A172 (cell line): ENCODE measurements at places on chromosomes 1 and 21. TPM values are rescaled to one million over a fixed set of nuclear protein-coding genes. Genes with fewer than 3 reads are reported as not detected.

Gene LMX1A
- not detected in 2 replicates for total RNA-seq

Gene OXCT2
- total RNA-seq = not detected in 2 replicates

Gene NADK
- total RNA-seq = 28.4 and 31.5 TPM in 2 replicates

Gene UMODL1
- not detected in 2 replicates for total RNA-seq

Gene FMO3
- total RNA-seq = 0.57 and 1.1 TPM in 2 replicates

Gene OLIG2
- 1.4 and 3.9 TPM in 2 replicates for total RNA-seq

Gene NPL
- total RNA-seq = 1.9 and 3.8 TPM in 2 replicates

Gene C1orf94
- not detected in 2 replicates for total RNA-seq

Gene SPRR1B
- not detected in 2 replicates for total RNA-seq

Gene PYGO2
- 27.1 and 27.5 TPM in 2 replicates for total RNA-seq

Gene ASPM
- total RNA-seq = 77.6 and 80.0 TPM in 2 replicates

GRCh38 chr1:205531191-205532025, 26.9 kb downstream of the CDK18 start:
- no peak for DNase-seq

DNA sequence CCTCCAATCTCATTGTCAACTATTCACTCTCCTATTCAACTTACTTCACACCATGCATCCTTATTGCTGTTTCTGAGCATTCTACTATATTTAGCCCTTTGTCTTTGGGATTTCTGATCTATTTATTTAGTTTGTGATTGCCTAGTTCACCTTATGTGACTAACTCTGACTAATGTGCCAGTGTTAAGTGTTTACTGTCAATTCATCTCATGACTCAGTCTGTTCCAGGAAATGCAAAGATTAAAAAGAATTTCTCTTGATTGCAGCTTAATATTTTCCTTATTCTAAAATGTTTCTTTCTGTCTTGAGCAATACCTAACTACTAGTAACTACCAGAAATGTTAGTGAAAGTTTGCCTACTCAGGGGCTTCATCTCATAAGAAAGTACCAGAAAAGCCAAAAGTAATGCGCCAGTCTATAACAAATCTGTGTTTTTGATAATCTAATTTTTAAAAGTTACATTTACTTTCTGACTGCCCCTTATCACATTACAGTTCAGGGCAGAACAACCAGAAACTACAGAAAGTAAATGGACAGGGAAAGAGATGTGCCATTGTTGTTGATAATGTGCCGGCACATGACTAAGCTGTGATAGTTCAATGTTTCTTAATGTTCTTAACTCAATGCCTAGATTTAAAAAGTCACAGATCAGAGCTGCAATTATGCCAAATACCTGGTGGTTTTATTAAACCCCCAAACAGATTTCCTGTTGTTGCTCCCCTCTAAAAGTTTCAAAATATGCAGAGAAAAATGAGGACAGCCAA, 556.5 kb downstream of the PTBP2 start:
- peak; percentile 73 for DNase-seq

GRCh38 chr1:181140398-181140797, 51.9 kb downstream of the IER5 start:
- no peak for DNase-seq

- DNase-seq = no peak
Observed at GRCh38 chr1:28087614-28088167, 719 bp downstream of the EYA3 start.

DNA sequence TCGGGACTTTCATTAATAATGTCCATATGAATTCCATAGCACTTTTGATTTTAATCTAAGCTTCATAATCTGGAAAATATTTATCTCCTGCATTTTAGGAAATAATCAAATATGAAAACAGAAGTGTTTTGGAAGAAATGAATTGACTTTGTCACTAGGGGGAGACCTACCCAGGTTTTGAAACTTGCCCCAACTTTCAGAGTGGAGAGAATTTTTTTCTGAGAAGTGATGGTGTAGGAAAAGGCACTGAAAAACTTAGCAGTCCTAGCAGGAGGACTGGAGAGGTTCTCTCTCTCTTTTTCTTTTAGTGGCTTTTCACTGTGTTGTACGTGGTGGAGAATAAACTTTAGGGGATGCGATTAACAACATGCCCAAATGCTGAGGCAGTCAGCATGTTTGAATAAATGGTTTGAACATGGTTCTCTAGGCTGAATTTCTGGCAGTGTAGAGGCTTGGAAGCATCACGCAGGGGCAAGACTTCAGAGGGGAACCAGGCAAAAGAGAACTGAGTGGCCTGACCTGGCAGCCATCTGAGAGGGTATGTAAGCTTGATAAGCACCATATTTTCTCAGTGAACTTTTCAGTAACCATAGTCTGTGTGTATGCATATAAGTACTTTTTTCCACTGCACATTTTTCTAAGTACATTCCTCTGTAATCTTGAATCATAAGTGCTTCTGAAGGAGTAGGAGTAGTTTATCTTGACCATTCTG, 68.3 kb upstream of the NEK7 start:
- peak; percentile 74 for DNase-seq

DNA sequence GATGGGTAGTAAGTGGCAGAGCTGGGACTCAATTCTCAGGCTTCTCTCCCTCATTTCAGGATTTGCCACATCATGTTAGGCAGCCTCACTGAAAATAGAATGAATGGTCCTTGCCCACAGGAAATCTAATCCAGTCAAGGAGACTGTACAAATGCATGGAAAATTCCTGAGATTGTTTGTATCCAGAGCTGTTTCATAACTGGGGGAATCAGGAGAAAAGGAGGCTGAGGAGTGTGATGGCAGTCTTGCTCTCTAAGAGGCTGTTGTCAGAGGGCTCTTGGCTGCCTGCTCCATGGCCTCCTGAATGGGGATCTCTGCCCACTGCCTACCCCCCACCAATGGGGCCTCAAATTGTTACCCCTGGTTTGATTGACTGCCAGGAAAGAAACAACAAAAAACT, 141.9 kb upstream of the TNR start:
- DNase-seq = no peak

DNA sequence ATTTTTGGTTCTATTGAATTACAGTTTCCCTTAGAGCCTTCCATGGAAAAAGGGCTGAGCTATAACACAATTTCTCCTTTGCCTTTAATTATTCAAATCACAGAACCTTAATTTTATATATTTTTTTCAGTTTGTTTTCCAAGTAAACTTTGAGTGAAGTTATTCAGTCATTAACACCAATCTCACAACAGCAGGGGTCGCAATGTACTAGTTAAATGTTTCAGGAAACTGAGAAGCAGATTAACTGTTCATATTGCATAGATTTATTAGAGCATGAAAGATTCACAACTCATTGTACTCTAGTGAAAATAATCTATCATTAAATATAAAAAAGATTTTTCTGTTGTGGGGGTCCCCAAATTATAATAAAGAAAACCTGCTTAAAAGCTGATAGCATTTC, 64.1 kb downstream of the KIFAP3 start:
- DNase-seq = no peak

GRCh38 chr1:69649383-69649990, 81.8 kb downstream of the LRRC7 start:
- DNase-seq = no peak

DNA sequence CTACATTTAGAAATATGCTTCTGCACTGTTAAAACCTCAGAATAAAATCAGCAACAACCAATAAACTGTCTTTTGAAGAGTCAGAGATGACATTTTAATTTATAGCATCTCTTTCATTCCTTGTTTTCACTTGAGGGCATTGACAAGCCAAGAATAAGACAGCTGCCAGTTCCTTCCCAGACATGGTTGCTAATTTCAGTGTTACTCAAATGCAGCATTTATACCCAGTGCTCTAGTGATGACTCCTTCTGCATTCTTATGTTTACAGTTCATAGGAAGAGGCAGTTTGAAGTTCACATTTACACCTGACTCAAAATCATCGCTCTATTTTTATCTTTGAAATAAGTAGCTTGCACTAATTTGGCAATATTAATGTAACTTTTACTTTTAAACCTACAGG, 44.9 kb downstream of the PLA2G4A start:
- no peak for DNase-seq

GRCh38 chr1:193210996-193211395, 24.6 kb upstream of the B3GALT2 start:
- no peak for DNase-seq

- no peak for DNase-seq
Observed at GRCh38 chr1:164618202-164618564, 59.2 kb downstream of the PBX1 start.

GRCh38 chr1:208101661-208102431, 142.3 kb downstream of the PLXNA2 start:
- DNase-seq = peak; percentile 63

DNA sequence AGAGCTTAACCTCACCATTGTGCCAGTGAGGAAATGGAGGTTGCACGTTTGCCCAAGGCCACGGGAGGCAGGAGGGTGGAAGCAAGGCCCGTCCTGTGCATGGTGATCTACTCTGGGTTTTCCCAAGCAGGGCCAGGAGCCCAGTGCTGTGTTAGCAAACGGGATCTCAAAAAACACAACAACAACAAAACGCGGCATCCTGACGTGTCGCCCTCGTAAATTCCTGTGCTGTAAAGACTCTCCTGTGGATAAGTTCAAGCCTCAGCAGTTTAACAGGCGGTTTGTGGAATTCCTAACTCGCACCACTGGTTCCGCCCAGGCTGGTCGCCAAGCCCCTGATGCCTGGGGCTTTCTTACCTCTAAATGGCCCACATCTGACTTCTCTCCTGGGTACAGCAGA, 39.1 kb downstream of the TFF3 start:
- no peak for DNase-seq

- DNase-seq = no peak
Observed at GRCh38 chr1:31327381-31327780, 30.5 kb downstream of the ZCCHC17 start.

GRCh38 chr1:109242387-109242786, 7.0 kb upstream of the CELSR2 start:
- no peak for DNase-seq

DNA sequence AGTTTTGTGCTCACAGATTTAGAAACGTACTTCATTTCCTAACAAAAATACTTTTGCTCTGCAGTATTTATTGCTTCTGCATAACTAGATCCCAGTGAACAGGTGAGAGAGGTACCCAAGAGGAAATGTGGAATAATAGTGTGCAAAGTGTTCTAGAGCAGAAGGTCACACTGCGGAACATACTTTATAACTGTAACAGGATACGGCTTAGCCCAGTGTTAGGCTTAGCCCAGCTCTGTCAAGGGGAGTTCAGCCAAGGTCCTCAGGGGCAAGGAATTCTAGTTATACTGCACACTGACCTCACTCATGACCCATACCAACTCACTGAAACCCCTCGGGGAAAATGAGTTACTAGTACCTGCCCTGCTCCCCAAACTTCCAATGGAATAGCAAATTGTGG, 55.3 kb downstream of the PTPN14 start:
- no peak for DNase-seq

GRCh38 chr1:219281831-219282230, 108.2 kb downstream of the LYPLAL1 start:
- DNase-seq = no peak

- no peak for DNase-seq
Observed at GRCh38 chr1:22044690-22045420, 7.7 kb upstream of the CDC42 start.

- DNase-seq = no peak
Observed at GRCh38 chr1:66578841-66579240, 44.9 kb downstream of the SGIP1 start.

DNA sequence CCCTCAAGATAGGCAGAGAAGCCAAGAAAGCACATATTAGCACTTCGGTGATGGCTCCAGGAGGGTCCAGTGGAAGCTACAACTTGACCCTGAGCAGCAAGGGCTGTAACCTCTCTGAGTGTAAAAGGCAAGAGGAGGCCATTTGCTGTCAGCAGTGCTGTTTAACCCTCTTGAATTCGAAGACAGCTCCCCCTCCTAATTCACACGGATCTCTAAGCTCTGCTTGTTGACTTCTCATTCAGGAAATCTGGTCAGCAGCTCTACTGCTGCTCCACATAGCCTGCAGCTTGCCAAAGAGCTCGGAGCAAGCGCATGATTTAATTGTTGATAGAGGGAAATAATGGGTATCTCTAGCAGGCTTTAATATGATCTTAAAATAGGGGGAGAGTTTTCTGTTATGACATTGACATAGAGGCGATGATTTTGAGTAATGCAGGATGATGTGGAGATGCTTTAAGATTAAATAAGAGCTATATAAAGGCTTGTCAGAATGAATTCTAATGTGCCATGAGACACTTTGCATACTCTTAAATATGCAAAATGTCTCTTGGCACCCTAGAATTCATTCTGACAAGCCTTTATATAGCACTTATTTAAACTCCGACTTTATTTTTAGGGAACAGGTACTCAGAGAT, 79.4 kb upstream of the USH2A start:
- DNase-seq = no peak

DNA sequence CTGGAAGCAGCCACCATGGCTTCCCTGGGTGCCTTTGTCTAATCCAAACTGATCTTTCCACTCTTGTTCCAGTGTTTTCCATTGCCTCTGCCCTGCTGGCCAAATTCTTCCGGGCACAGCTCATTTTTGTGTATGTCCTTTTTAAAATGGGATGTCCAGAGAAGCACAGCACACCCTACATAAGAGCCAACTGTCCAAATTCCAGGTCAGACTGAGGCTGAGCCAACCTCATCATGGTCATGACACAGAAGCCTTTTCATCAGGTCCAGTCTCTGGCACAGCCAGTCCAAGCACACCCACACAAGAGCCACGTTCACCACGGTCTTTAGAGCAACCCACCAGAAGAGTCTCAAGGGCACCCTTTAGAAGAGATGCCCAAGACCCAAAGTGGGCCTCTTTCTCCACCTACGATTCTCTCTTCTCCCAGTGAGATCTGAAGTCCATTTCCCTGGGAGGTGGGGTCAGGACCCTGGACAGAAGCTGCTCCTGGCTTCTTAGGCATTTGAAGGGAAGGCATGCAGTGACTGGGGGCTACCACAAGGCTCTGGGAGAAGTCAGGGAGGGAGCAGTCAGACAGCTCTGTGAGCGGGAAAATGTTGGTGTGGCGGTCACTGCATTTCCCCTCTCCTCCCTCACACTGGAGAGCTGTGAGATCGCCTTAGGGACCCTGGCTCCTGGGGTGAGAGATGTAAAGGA, 53.2 kb downstream of the SYT2 start:
- DNase-seq = peak; percentile 53

DNA sequence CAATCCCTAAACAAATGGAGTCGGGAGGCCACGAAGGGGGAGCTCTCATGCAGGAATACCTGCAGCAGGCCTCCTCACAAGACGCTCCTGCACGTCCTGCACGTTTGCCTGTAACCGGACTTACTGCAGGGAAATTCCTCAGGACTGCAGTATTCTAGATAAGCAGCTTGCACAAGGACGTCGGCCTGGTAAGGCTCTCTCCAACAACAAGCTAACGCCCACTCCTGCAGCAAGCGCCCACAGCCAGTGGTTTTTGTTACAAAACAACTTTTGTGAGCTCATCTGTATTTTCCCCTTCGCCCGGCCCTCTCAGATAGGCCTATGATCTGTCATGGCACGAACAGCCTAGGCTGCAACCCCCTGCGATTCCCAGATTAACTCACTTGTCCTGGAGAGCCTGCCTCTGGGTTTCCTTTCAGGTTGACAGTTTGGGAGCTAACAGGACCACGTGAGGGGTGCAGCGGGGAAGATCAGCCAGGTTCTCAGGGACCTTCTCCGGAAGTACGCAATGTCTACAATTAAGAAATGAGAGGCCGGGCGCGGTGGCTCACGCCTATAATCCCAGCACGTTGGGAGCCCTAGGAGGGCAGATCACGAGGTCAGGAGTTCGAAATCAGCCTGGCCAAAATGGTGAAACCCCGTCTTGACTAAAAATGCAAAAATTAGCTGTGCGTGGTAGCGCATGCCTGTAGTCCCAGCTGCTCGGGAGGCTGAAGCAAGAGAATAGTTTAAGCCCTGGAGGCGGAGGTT, 921 bp upstream of the MIB2 start:
- no peak for DNase-seq

- no peak for DNase-seq
Observed at GRCh38 chr1:72442262-72442661, 159.9 kb upstream of the NEGR1 start.
